ENCODE measurements at places on chromosomes 4 and X.
A peak's percentile ranks its signal among the peaks of the same experiment; 100 is the strongest.

- DNase-seq, result no peak
Observed at GRCh38 chrX:117568238-117568637, 548.4 kb downstream of the KLHL13 start.

- DNase-seq, result no peak
Observed at GRCh38 chr4:178309890-178310289, 867.7 kb upstream of the AGA start.

DNA sequence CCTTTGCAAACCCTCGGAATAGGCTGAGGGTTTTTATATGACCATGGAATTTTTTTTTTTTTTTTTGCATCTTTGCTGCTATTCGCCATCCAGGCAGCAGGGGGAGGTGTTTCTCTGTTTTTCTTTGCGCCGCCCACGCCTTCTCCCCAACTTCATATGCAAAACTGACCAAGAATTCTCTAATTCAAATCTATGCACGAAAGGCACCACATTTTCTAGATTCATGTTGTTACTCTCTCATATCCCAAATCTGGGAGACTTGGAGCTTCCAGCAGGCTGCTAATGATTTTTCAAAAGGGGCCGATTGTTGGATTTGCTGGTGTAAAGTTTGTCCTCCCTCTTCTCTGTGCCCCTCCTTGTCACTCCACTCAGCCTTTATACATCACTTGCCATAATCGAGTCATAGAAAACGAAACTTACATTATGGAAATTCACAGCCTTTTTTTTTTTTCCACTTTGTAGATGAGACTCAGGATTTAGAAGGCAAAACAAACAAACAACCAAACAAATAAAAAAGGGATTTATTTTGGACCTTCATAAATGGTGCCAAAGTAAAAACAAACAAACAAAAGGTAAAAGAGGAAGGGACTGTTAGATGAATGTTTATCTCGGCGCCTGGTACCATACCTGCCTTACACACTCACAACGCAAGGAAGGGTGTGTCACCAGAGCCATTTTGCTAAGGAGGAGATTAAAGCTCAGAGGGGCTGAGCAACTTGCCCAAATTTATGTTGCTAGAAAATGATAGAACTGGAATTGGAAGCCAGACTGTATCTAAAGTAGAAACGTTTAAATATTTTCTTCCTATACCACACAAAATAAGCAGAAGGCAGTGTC lies 29.3 kb upstream of the BOD1L1 start:
- peak; percentile 58 for DNase-seq

- DNase-seq, result no peak
Observed at GRCh38 chr4:174604198-174604597, 81.9 kb upstream of the HPGD start.

DNA sequence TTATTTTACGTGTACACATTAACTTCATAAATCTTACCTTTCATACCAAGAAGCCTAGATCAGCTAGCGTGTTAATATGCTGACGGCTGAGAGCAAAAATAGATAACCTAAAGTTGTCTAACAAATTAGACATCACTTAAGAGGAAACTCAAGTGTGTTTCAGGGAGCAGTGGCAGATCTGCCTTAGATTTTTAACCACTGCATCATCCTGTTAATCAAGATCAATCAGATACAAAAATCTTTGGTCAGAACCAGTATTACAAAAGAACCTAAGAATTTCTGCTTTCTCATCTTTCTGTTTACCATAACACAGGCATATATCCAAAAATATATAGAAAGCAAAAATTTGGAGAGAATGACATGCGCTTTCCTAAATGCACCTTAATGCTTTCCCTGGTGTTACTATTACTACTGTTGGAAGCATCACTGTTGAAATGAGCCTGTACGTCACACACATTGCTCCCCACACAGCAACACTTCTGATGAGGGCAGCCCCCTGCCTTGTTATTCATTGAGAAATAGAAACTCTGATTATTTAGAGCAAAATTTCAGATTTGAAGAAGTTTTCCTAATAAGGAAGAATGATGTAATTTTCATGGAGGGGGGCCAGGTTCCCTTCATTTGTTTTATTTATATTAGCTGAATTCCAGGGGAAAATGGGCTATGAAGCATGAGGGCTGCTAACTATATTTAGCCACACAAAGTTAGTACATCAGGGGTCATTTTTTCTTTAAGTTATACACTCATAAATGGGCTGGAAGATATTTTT lies 152.3 kb downstream of the CBR4 start:
- no peak for DNase-seq

DNA sequence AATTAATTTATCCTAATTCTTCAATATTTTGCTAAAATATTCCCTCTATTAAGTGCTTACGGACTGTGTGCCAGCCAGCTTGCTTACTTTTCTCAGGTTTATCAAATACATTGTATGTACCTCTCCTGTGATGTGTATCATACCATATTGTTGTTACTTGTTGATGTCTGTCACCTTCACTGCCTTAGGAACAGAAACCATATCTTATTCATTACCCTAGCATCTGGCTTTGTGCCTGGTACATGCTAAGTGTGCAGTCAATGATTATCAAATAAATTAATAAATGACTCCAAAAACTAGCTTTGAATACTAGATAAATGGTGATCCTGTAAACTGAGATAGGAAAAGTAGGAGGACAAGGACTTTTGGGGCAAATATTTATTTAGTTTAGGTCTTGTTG lies 6.9 kb downstream of the CLCN3 start:
- no peak for DNase-seq

DNA sequence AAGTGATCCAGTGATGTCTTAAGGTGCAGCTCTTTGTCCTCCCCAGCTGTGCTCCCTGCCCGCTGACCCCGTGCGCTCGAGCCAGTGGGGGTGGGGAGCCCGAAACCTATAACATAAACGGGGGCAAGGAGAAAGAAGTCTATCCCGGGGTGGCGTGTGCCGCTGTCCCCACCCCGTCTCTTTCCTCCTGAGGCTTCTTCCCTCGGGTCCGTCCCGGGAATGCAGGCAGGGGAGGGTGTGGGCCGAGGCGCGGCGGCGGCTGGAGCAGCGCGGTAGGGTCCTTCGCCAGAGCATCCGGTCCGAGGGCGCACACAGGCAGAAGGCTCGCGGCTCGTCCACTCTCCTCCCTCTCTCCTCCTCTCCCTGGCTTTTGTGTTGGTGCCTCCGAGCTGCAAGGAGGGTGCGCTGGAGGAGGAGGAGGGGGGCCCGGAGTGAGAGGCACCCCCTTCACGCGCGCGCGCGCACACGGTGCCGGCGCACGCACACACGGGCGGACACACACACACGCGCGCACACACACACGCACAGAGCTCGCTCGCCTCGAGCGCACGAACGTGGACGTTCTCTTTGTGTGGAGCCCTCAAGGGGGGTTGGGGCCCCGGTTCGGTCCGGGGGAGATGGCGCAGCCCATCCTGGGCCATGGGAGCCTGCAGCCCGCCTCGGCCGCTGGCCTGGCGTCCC lies at the start of gene RAB33A:
Gene RAB33A, plus strand, starts transcription at position 517 of the 681 bp plus-strand sequence. Its CDS starts 101 bp downstream, at position 618.
- peak; percentile 37 for DNase-seq

DNA sequence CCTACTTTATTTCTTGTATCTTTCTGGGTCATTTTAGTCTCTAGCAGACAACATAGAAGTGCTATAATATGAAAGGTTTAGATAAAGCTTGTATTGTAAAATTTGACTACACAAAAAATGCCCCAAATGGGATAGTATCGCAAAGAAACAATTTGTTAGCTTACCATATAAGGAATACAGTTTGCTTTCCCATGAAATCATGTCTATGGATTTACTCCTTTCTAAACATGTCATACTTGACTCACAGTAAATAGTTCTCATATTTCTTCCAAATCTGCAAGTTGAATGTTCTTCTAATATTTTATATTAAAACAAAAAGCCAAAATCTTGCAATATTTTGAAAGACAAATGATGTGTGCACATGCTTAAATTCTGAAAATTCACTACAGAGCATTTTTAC lies 103.9 kb downstream of the PPA2 start:
- no peak for DNase-seq

DNA sequence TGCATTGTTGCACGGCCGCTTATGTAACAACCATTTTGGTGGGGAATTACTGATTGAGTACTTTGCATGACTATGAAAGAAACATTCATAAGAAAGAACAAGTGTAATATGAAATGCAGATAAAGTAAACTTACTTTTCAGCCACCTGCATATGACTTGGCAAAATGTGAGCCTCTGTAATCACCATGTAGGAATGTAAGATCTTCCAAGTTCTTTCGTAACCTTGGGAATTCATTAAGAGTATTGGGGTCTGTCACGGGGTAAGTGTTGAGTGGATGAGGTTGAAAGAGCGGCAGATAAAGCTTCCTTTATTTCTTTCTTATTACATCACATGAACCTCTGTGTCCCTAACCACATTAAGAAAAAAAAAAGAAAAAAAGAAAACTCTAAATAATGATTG lies 348.5 kb upstream of the NR3C2 start:
- no peak for DNase-seq

DNA sequence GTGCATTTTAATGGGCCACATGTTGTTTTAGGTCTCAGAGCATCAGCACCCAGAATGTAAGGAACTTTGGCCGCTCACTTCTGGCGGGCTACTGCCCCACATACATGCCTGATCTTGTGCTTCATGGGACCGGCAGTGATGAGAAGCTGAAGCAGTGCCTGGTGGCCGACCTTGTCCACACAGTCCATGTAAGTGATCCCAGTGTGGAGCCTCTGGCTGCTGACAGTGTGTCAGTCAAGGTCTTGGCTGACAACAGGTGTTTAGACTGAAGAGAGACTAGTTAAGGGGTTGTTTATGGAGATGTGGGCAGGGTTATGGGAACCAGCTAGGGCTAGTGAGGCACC lies 101.4 kb downstream of the FNIP2 start:
- no peak for DNase-seq

DNA sequence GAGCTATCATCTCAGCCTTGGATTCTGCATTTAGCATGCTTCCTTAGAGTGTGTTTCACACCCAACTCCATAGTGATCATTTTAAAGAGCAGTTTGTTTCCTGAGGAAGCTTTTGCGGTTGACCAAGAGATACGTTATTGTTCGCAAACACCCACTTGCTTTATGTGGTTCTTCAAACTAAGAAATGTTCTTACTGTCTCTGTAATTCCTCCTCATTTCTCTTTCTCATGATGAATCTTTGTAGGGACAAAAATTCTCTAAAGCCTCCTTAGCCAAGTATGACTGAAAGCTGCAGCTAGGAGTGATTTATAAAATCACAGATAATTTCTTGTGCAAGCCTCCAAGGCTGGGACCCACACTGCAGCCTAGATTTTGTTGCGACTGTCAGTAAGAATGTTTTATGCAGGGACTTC lies 10.0 kb downstream of the TNIP3 start:
- no peak for DNase-seq

DNA sequence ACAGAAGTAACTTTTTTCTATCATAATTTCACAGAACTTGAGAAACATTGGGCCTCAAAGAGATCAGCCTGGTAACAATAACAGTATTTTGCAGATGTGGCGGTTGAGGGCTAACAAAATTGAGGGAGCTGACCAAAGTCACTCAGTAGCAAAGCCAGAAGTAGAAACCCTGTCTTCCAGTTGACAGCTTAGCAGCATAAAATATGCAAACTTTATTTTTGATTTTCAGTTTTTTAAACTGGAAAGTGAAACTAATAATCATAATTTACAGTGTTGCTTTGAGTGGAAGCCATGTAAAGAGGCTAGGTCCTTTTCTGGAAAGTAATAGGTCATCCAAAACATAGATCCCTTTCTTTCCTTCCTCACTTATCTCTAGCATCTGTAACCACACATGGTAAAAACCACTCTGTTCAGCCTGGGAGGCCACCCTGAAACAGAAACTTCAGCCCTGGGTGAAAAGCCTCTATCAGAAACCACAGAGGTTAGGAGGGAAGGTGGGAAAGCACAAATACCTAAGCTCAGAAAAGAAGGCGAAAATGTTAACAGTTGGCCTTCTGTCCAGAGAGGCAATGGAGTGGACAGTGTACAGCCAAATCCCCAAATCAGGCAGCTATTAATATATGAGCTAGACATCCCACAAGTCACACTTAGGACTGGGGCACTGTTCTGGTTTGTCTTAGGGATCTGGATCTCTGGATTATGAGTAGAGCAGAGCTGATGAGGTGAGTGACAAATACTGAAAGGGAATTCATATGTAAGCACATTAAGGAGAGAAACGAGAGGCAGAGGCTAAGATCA lies 61.1 kb upstream of the ARSJ start:
- no peak for DNase-seq
